ENCODE measurements at places on chromosomes 2 and 18. TPM values are rescaled to one million over a fixed set of nuclear protein-coding genes. Genes with fewer than 3 reads are reported as not detected.

The CCDC148 gene
- total RNA-seq, result 1.4 TPM

The SKOR2 gene
- not detected for total RNA-seq

The SPC25 gene
- total RNA-seq, result 53.0 TPM

The AQP12B gene
- not detected for total RNA-seq

The LIMS2 gene
- total RNA-seq, result 3.3 TPM

The KYNU gene
- 31.6 TPM for total RNA-seq

The ZBTB7C gene
- total RNA-seq, result 0.12 TPM

The TEX44 gene
- not detected for total RNA-seq

The ARL4C gene
- total RNA-seq, result 43.0 TPM

The KLHL29 gene
- 0.84 TPM for total RNA-seq

The RMDN2 gene
- total RNA-seq, result 9.6 TPM

The ATP6V1C2 gene
- 0.12 TPM for total RNA-seq

The SALL3 gene
- not detected for total RNA-seq

GRCh38 chr18:43192408-43192807 lies 76.9 kb upstream of the RIT2 start:
- DNase-seq, result no peak

GRCh38 chr2:223235986-223236385 lies 184.0 kb downstream of the KCNE4 start:
- no peak for DNase-seq

GRCh38 chr2:54758951-54759350 lies 35.5 kb downstream of the EML6 start:
- no peak for DNase-seq

DNA sequence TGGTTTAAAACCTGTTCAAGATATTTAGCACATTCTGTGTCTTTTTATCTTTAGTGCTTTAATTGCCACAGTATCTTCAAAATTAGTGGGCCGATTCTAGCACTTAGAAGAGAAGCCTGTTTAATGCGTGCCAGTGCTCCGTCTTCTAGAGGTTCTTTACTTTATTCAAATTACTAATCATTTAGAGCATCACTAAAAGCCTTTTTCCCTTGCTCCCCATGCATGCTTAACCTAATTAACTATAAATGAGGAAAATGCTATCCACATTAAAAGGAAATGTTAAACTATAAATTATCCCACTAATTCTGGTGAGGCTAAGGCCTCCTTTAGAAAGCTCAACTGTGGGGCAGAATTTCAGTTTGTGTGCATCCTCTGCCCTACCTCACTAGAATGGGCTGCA lies 31.5 kb upstream of the INSIG2 start:
- no peak for DNase-seq

DNA sequence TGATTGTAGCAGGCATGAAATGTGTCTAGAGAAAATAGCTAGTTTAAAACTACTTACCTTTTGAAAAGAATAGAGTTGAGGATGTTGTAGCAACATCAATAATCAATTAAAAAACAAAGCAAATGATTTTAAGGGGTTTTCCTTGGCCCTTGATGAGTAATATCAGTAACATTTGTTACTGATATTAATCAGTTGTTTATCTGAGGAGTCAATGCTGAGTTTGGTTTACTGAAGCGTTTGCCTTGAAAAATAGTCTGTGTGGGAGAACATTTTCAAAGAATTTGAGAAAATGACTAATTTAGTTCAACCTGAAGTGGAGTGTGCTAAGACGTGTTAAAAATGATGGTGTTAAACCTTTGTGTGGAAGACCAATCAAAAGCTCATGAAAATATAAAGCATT lies 9.3 kb downstream of the PTH2R start:
- DNase-seq, result no peak

DNA sequence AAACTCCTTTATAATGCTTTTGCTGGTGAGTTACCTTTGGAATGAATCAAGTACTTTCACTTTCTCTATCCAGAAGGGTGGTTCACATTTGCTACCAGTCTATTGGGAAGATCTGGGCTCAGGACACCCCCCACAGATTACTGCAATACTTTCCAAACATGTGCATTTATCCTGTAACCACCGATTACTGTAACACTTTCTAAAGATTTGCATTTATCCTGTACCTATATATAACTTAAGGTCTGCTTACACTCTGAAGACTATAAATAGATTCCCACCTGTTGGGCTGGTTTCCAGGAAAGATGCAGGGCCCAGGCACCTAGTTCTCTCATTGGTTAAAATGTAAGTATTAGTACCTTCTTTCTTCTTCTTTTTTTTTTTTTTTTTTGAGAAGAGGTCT lies 113.0 kb upstream of the NEDD4L start:
- peak; percentile 39 for DNase-seq

GRCh38 chr18:23784832-23785245 lies 95.6 kb downstream of the LAMA3 start:
- DNase-seq, result peak; percentile 69

DNA sequence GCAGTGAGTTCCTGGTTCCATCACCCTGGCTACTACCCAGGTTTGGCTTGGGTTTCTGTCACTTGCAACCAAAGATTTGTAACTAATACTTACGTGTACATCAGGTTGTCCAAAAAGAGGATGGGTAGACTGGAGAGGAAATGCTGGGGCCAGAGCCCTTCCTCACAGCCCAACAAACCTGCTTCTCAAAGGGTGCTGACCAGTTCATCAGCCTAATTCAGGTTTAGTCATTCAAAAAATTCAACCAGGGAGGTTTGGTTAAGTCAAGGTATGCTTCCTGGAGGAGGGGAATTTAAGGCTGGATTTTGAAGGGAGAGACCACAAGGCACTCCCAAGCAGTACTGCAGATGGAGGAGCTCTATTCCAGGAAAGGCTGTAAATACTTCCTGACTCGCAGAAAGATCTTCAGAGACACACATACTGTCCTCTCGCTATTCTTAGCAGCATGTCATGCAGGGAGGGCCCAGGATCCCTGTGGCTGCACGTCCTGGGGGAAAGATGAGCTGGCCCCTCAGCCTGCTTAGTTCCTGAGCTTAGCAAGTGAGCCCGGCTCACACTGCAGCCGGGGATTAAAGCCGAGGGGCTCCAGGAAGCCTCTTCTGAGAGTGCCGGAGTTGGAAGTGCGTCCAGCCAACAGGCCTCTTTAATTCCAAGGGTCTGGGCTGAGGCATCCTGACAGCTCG lies 40.0 kb upstream of the BIN1 start:
- peak; percentile 73 for DNase-seq

DNA sequence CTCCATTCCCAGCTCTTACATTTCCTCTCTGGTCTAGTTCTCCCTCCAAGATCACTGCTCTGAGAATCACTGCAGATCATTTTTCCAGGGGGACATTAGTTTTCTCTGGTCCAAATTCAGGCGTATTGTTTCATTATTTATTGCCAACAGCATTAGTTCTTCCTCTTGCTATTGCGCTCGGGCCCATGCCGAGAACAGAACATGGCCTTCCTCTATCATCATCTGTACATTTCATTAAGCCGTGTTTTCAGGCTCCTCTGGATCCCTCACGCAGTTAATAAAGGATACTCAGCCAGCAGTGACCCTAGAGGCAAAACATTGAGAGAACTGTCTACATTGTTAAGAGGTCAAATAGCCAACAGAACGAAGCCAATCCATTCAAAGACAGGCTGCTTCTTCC lies 63.9 kb downstream of the CCBE1 start:
- no peak for DNase-seq

DNA sequence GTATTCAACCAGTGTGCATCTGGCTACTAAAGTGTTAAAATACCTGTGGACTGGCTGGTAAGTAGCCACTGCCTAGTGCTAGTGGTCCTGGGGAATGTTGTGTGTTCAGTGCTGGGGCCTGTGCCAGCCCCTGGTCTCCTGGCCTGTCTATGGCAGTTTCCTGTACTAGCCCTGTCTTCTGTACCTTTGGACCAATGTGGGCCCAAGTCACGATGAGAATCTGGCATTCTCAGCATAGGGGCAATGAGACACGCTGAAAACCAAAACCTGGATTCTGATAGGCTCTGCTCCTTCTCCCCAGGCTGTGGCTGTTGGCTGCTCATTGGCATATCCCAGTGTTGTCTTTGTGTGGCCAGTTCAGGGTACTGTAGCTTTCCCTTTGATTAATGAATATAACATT lies 170.4 kb downstream of the PTPRM start:
- no peak for DNase-seq

GRCh38 chr2:120708944-120709607 lies 26.6 kb upstream of the GLI2 start:
- no peak for DNase-seq

DNA sequence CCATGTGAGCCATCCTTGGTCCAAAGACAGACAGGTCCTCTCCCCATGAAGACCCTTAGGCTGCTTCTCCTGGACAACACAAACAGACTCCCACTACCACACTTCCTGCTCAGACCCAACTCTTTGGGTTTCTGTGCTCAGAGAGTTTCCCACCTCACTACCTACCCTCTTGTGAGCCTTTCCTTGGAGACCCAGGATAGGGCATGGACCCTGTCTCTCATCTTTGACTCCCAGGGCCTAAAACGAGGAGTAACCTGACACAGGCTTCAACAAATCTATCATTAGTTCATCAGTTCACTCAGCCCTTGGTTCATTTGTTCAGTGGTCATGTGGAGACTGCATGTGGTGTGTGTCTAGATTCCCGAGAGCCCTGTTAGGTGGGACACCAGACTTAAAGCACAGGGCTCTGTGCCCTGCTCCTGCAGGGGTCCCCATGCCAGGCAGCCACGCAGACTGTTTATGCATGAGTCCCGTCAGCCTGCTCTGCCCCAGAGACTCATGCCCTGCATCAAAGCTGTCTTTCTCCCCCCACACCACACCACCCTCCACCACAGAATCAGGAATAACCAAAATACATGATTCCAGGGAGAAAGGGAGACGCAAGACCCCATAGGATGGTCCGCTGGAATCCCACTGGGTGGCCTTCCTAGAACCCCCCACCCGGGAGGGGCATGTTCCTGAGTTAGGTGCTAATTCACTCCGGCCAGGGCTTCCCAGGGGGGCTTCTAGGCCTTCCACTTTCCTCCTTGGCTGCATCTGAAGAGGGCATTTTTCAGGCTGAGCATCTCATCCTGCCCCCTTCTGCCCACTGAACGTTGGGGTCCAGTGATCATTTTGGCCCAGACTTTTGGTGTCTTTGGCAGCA lies 100.2 kb upstream of the TEX51 start:
- DNase-seq, result no peak

GRCh38 chr2:235859651-235860050 lies 308.5 kb downstream of the GBX2 start:
- DNase-seq, result no peak

DNA sequence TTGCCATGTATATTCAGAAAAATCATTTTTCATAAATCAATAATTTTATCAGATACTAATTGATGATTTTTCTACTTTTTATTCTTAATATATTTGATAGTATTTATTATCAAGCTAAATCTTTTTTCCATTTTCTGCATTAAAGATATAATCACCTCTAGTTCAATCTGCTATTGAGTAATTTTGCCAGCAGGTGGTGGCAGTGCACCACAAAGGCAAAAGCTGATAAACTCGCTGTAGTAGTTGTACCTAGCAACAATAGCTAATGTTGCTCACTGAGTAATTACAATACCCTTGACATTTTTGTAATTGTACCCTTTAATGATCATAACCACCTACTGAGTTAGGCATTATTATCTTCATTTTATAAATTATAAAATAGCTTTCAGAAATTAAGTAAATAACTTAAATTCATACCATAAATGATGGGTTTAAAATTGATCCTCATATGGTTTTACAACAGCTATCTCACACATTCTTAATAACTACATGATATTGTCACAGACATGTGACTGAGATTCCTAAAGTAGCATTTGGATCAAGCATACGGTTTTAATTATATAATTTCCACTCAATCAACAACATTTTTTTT lies 52.0 kb upstream of the CALCRL start:
- DNase-seq, result peak; percentile 58

GRCh38 chr18:46755315-46756024 lies 1.4 kb downstream of the ST8SIA5 start:
- peak; percentile 49 for DNase-seq

DNA sequence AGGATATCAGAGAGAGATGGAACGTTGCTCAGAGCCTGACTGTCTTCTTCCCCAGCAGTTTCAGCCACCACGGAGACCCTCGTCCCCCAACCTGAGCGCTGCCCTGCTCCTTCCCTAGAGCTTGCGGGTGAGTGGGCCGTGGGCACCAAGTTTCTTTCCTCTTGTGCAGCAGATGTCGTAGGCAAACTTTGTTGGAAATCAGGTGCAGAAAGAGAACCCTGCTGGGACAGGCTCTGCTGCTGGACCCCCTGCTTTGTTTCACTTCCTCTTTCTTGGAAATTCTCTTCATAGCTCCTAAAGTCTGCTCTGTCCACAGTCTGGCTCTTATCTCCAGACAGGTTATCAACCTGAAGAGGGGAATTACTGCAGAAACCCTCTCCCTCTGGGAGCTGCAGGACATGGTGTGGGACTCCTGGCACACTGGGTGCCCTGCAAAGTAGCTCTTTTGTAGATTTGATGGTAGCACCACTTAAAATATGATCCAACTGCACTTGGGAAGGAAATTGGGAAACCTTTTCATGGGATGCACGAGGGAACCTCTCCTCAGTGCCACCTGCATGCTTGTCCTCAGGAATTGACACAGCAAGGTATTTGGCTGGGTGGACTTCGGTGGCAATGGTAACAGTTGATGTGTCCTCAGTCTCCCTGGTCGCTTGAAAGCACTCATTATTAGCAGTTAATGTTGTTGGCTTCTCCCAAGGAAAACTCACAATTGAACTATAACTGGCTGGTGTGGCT lies 92.2 kb downstream of the ALPK2 start:
- no peak for DNase-seq

- DNase-seq, result peak; percentile 41
Observed at GRCh38 chr2:75464348-75464946, 96.3 kb downstream of the EVA1A start.

DNA sequence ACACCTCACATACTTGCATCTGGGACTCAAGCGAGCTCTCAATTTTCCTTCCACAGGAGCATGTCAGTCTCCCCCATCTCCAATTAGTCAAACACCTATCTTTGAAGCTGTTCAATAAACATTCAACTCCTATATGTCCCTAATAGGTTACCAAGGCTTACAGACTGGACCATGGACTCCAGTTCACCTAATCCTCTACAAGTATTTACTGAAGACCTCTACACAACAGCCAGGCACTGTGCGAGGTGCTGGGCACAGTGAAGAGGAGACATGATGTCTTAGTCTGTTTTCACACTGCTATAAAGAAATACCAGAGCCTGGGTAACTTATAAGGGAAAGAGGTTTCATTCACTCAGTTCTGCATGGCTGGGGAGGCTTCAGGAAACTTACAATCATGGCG lies 129.9 kb downstream of the MYO5B start:
- DNase-seq, result no peak

GRCh38 chr18:79123948-79124347 lies 54.8 kb downstream of the ATP9B start:
- peak; percentile 38 for DNase-seq

DNA sequence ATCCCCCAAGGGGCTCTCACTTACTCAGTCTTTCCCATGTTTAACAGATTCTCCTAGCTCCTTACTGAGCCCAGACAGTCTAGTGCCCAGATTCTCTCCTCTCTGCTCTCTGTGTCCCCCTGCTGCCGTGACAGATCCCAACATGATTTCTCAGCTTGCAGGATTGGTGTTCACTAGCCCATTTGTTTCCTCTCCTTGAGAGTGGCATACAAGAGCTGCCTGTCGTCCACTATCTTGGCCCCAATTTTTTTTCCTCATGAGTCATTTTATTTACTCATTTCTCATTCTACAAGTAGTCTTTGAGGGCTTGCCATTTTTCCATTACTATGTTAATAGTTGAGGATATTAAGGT lies 199.9 kb upstream of the FN1 start:
- peak; percentile 79 for DNase-seq

- no peak for DNase-seq
Observed at GRCh38 chr2:55901941-55902340, 21.6 kb downstream of the EFEMP1 start.
